ENCODE measurements at places on chromosomes 1 and 21.

- no peak for DNase-seq
Observed at GRCh38 chr1:45658171-45658570, 28.2 kb downstream of the GPBP1L1 start.

- DNase-seq = peak; percentile 18
Observed at GRCh38 chr1:3072391-3073185, 3.6 kb downstream of the PRDM16 start.

- DNase-seq = no peak
Observed at GRCh38 chr1:198258491-198258890, 101.7 kb downstream of the NEK7 start.

DNA sequence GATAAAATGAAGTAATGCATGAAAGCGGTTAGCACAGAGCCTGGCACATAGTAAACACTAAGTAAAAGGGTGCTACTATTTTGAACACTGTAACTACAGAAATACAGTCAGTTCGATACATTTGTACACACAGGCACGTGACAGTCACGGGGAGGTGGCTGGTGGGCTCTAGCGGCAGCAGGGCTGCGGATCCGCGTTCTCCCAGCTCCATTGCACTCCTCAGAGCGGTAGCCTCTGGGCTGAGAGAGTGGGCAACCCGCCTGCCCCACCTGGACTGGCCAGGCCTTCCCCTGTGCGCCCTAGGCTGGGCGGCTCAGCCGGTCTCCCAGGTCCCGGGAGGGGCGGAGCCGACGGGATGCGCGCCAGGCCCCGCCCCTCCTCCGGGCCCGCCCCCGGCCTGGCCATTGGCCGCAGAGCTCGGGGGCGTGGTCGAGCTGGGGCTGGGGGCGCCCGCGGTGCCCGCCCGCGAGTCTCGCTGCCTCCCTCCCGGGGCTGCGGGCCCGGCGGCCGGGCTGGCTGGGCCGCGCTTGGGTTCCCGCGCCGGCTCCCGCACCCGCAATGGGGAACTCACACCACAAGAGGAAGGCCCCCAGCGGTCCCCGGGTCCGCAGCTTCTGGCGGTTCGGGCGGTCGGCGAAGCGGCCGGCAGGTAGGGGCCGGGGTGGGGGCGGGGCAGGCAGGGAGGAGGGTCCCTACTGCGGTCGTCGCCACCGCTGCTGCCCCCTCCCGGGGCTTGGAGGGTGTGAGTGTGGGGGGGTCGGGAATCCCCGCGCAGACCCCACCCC lies 51.2 kb upstream of the SYNC start:
- peak; percentile 64 for DNase-seq

DNA sequence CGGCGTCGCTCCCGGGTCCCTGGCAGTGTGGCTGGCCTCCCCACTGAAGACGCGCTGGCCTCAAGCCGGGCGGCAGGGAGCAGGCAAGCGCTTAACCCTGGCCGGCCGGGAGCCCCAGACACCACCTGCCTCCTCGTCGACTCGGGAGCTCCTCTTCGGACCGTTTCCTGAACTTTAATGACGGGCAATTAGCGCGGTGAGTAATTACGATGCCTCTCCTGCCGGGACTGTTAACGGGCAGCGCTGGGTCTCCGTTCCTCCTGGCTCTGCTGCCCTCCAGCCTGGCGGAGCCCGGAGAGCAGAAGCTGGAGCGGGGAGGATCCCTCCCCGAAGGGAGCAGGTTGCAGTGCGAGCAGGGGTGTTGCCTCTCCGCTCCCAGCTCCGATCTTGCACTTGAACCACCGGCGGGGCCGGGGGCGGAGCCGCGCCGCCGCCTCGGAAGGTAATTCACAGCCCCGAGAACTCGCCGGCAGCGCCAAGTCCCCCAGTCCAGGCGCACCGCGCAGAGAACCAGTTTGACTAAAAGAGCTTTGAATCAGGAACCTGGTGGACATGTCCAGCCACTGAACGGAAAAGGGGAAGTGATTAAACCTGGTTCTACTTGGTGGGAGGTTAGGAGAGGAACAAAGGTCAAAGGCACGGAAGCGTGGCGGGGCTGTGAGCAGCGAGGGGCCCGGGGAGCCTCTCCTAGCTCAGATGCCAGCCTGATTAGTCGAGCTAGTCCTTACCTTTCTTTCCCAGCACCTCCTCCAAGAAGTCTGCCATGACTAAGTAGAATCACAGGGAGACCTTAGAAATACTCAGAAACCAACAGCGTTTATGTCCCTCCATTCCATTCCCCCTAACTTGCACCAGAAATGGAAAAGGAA lies 18.3 kb upstream of the PLEKHA6 start:
- peak; percentile 19 for DNase-seq

GRCh38 chr1:96039910-96040309 lies 681.7 kb upstream of the PTBP2 start:
- DNase-seq = no peak

GRCh38 chr1:212341090-212341489 lies 55.9 kb downstream of the PPP2R5A start:
- DNase-seq = no peak

GRCh38 chr1:87993051-87993450 lies 664.4 kb downstream of the LMO4 start:
- DNase-seq = no peak

DNA sequence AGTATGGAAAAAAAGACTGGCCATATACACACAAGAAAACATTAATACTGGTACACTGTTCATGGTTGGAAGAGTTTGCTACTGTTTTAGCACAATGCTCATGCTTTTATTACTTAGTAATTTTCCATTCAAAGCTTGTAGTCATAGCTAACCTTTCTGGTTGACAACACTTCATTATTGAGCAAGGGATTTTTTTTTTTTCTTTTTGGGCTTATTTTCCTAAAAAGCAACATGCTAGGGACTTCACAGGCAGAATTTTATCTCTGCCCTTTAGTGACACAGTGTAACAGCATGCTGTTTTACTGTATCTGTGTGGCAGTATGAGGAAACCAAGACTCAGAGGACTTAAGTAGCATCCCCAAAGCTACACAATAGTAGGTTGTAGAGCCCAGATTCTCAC lies 58.5 kb downstream of the FGGY start:
- no peak for DNase-seq

GRCh38 chr1:154222518-154222917 lies 1.8 kb downstream of the UBAP2L start:
- no peak for DNase-seq

- DNase-seq = peak; percentile 72
Observed at GRCh38 chr21:43361493-43362296, 65.2 kb downstream of the SIK1 start.

- DNase-seq = no peak
Observed at GRCh38 chr1:245580651-245581050, 425.9 kb downstream of the KIF26B start.

GRCh38 chr1:64505232-64505943 lies 35.5 kb downstream of the CACHD1 start:
- DNase-seq = peak; percentile 42

- no peak for DNase-seq
Observed at GRCh38 chr1:207298636-207299398, 22.7 kb upstream of the CD55 start.

GRCh38 chr1:225388372-225388771 lies 39.5 kb downstream of the LBR start:
- no peak for DNase-seq

DNA sequence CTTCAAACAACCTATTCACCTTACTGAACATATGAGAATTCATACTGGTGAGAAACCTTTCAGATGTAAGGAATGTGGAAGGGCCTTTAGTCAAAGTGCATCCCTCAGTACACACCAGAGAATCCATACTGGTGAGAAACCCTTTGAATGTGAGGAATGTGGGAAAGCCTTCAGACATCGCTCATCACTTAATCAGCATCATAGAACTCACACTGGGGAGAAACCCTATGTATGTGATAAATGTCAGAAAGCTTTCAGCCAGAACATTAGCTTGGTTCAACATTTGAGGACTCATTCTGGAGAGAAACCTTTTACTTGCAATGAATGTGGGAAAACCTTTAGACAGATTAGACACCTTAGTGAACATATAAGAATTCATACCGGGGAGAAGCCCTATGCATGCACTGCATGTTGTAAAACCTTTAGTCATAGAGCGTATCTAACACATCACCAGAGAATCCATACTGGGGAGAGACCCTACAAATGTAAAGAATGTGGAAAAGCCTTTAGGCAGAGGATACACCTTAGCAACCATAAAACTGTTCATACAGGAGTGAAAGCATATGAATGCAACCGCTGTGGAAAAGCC lies 13.2 kb upstream of the EXO5 start:
- DNase-seq = no peak

DNA sequence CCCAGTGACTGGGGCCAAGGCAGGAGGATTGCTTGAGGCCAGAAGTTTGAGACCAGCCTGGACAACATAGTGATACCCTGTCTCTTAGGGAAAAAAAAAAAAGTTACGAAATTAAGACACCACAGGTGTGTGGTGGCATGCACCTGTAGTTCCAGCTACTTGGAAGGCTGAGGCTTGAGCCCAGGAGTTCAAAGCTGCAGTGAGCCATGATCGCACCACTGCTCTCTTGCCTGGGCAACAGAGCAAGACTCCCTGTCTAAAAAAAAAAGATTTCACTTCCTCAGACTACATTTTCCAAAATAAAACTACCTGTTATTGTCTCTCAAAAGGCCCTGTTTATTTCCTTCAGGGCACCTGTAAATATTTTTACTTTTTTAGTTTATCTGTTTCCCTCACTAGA lies 4.7 kb upstream of the STK40 start:
- no peak for DNase-seq

GRCh38 chr1:156461781-156462647 lies 38.6 kb downstream of the MEF2D start:
- no peak for DNase-seq

DNA sequence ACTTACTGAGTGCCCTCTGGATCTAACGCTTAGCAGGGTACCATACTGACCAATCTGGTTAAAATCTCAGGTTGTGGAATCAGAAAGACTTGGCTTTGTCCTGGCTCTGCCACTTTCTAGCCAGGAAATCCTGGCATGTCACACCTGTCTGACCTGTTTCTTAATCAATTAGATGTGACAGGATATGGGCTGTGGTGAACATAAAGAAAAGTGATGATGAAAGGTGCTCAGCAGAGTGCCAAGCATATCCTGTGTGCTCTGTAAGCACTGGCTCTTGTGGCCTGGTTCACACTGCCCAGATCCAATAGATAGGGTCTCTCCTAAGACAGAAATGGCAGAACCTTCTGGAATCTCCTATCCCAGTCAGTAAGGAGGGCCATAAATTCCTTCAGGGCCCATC lies 53.9 kb downstream of the PHC2 start:
- no peak for DNase-seq

DNA sequence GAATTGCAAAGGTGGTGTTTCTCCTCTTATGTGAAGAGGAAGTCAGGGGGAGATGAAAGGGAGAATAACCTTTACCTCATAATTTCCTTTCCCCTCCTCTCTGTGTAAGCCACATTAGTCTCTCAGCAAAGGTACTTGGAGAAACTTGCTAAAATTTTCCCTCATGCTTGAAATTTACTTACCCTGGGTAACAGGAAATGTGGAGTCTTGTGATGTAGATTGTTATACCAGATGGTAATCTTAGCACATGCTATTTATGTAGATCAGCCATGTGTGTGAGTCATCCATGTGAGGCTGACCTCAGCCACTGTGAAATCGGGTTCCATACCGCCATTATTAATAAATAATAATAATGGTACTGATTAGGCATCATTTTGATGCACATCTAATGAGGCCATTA lies 128.4 kb downstream of the TGFB2 start:
- DNase-seq = no peak

- no peak for DNase-seq
Observed at GRCh38 chr1:71438626-71439025, 357.8 kb upstream of the ZRANB2 start.

DNA sequence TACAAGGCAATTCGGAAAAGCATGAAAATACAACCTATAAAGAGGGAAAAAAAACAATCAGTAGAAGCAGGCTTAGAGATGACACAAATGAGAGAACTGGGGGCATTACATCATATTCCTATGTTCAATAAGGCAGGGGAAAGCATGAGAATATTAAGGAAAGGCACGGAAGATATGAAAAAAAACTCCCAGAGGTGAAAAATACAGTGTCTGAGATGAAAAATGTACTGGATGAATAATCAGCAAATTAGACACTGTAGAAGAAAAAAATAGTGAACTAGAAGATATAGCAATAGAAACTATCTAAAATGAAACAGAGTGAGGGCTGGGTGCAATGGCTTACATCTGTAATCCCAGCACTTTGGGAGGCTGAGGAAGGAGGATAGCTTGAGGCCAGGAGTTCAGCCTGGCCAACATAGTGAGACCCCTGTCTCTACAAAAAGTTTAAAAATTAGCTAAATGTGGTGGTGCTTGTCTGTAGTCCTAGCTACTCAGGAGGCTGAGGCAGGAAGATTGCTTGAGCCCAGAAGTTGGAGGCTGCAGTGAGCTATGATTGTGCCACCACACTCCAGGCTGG lies 101.8 kb downstream of the ST3GAL3 start:
- DNase-seq = no peak

GRCh38 chr1:75501577-75502295 lies 109.2 kb downstream of the SLC44A5 start:
- no peak for DNase-seq

GRCh38 chr1:6513320-6513801 lies 21.9 kb upstream of the PLEKHG5 start:
- no peak for DNase-seq

- DNase-seq = no peak
Observed at GRCh38 chr1:221925947-221926346, 184.1 kb upstream of the DUSP10 start.

DNA sequence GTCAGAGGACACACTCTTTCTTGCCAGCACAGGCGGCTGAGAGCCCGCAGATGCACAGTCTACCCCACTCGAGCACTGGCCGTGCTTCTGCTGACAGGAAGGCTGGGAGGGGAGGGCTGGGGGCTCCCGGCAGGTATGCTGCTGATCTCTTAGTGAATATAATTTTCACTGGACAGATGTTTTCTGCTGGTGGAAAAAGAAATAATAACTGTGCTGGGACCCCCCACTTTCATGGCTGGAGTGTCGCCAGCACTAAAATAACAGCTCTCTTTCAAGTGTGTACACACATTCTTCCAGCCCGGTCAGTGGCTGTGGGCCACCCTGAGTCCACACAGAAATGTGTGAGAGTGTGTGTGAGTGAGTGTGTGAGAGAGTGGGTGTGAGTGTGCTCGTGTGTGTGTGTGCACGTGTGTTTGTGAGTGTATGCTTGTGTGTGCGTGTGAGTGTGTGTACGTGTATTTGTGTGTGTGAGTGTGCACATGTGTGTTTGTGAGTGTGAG lies 167.7 kb upstream of the USP24 start:
- no peak for DNase-seq

Measured in left ventricle myocardium inferior (tissue), 1 donor.